ENCODE measurements at places on chromosomes 2 and 18.

GRCh38 chr2:66701656-66702055, 266.7 kb downstream of the MEIS1 start:
- DNase-seq, result no peak

- DNase-seq, result no peak
Measured at GRCh38 chr2:69134306-69134945, 121.4 kb downstream of the ANTXR1 start.

DNA sequence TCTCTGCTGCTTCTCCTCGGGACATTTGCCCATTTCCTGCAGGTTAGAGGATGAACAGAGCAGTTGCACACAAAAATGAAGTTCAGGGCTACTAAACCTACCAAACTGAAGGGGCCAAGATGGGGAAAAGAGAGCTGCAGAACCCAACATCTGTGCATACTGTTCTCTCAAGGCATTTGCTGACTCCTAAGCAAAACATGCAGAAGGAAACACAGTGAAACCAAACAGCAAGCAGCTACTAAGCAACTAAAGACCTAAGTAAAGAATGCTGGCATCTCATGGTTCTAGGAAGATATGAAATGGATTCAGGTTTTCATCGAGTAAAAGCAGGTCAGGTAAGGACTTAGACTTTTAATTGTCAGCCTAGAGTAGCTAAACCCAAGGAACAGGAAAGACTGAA, 111.9 kb upstream of the SYT4 start:
- peak; percentile 1 for DNase-seq

DNA sequence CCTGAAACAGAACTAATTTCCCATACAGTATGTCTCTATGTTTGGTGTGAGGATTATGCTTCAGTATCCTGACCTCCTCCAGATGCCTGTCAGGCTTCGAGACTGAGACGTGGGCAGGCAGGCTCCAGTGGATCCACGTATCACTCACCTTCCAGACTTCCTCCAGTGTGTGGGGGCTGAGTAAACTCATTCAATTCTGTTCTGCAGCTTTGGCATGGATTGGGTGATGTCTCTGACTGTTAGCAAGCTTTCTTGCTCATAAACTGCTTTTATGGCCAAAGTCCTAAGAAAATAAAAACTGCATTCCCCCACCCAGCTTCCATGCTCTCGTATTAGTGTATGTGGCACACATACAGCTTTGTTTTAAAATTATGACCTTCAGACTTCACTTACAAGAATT, 53.6 kb downstream of the CCDC93 start:
- no peak for DNase-seq

DNA sequence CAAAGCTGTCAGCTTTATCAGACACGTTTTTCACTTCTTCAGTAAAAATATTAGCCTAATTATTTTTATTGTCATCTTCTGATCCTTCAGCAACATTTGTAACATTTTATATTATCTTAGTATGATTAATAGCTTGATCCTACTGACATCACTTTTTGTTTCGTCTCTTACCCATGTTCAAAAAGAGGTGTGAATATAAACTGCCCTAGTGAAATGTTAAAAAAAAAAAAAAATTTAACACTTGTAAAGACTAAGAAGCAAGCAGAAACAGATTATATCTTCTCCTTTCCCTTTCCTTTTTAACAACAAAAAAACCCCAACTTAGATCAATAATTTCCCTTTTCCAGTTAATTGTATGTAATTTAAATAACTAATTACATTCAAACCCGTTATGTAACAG, 36.2 kb upstream of the C2orf66 start:
- no peak for DNase-seq

DNA sequence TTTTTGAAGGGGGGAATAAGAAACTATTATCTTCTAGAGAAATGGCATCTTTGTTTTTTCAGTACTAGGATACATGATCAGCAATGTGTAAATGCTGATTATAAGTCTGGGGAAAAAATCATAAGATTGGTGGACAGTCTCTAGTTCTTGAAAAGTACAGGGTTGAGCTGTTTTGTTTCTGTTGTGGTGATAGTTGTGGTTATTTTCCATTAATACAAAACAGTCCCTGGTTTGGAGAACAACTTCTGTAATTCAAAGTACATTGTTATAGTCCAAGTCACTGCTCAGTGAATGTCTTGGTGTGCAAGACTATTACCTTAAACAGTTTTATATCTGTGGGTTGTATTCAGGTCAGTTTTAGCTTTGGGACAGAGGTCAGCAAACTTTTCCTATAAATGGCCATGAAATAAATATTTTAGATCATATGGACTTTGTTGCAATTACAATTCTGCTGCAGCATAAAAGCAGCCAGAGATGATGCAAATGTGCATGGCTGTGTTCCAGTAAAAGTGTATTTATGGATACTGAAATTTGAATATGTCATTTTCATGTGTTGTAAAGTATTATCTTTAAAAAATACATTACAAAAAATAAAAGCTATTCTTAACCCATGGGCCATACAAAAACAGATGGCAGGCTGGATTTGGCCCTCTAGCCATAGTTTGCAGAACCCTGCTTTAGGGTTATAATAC, 111.0 kb downstream of the CERS6 start:
- DNase-seq, result no peak

- peak; percentile 20 for DNase-seq
Measured at GRCh38 chr18:69557282-69557681, 156.6 kb downstream of the DOK6 start.

DNA sequence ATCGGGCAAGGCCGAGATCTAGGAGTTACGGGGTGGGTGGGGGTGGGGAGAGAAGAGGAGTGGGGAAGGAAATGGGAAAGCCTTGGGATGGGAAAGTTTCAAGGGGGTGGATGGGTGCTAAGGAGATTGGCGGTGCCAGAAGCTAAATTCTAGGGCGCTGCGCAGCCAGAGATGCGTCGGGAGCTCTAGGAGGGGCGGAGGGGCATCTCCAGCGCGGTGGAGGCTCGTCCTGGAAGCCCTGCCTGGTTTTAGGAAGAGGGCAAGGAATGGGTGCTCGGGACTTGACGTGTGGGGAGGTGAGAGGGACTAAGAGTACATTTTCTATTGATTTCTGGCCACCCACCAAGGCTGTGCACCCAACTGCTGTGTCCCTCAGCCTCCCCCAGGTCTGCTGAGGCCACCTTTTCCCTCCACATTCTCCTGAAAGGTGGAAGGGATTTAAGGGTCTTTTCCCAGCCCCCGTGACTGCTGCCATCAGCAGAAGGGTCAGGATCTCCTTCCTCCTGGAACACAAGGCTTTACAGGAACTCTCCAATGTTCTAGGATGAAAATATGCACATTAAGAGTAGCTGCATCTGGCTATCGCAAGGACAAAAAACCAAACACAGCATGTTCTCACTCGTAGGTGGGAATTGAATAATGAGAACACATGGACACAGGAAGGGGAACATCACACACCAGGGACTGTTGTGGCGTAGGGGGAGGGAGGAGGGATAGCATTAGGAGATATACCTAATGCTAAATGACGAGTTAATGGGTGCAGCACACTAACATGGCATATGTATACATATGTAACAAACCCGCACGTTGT, 1.4 kb downstream of the C2orf72 start:
- DNase-seq, result no peak

DNA sequence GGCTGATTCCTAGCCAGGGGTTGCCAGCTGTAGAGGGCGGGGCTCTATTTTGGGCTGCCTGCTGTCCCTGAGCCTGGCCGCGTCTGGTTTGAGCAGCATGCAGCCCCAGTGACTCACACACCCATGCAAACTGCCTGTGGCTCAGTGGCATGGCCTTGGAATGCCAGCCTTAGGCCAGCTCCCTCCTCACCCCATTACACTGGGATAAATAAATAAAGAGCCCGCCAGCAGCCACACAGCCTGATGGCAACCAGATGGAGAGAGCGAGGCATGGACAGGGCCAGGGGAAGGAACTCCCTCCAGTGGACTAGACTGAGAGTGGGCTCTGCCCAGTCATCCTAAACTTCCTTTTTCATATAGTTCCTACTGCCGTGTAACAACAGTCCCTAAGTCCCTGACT, 18.3 kb downstream of the NHEJ1 start:
- no peak for DNase-seq

Data from stomach (tissue), 19 donors.